Activated T-helper 1 cell treated with Interleukin-2 at 50 U/mL for 16 hours (primary cell): ENCODE measurements at places on chromosomes 16 and 17.

GRCh38 chr16:31253642-31254045, 6.1 kb upstream of the ITGAM start:
- DNase-seq = no peak

DNA sequence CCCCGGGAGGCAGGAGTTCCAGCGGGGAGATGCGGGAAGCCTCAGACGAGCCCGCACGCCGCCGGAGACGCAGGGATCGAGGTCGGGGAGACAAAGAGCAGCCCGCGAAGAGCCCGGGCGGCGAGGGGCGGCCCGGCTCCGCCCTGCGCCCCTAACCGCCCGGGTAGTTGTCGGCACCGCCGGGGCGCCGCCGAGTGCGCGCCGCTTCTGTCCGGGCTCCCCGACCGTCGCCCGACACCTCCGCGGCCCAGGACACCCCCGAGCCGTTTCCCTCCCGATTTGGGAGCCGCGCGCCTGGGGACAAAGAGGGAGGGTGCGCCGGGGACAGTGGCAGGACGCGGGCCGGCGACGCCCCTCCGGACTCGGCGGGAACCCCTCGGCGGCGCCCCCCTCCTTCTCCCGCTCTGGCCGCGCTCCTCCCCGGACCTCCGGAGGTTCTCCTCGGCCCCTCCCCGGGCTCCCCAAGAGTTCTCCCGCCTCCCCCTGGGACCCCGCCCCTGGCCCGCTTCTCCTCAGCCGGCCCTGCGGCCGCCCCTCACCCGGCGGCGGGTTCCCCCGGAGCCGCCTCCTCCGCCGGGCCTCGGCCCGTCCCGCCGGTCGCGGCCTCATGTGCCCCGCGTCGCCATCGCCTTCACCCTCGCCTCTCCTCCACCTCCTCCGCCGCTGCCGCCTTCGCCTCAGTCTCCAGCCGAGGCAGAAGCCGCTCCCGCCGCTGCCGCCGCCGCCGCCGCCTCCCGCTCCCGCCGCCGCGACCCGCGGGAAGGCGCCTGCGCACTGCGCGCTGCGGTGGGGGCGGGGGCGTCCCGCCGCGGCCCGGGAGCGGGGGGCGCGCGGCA, at the start of gene GJC1:
GJC1 (minus strand) TSS at position 765 of the 836 bp plus-strand sequence. CDS start 24,470 bp downstream, outside the sequence.
- DNase-seq = no peak

DNA sequence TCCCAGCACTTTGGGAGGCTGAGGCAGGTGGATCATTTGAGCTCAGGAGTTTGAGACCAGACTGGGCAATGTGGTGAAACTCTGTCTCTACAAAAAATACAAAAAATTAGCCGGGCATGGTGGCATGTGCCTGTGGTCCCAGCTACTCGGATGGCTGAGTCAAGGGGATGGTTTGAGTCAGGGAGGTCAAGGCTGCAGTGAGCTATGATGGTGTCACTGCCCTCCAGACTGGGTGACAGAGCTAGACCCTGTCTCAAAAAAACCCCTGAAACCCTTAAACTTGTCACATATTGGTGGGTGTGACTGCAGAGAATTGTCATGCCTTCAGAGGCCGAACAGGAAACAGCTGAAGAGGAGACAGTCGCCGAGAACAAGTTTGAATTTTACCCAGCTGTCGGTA, 13.4 kb downstream of the RPTOR start:
- DNase-seq = no peak

GRCh38 chr17:42525221-42525620, 10.8 kb upstream of the NAGLU start:
- no peak for DNase-seq

DNA sequence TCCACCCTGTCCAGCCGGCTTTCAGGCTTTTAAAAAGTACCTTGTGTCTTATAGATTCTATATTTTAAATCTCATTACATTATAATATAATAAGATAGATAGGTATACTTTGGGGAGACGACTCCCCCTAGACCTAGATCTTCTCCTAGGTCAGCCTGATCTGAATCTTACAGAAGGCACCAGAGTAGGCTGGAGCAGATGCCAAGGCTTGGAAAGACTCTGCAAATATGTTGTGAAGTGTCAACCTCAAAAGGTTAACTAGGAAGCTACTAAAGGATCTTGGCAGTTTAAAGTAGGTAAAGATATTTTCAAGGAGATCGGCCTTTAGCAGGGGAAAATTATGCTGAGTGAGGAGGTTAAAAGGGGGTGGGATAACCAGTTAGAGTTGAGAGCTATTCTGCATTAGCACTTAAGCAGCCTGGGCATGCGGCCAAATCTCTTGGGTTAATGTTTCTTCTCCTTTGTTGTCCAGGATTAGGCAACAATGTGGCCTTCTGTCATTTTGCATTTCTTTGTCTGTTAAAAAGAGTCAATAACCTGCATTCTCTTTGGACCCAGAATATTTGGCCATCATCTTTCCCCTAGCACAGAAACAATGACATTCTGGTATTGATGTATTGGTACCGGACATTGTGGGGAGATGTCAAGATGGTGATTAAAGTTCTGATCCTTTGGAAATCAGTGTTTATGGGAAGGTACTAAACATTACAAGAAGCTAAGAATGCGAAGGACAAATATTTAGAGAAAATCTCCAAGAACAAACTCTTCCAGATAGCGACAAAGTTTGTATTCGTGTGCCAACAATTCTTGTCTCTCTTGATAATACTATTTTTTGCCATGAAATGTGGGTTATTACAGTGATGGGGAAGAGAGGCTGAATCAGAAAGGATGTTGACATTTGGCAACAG, 51.2 kb upstream of the DHX40 start:
- DNase-seq = no peak

DNA sequence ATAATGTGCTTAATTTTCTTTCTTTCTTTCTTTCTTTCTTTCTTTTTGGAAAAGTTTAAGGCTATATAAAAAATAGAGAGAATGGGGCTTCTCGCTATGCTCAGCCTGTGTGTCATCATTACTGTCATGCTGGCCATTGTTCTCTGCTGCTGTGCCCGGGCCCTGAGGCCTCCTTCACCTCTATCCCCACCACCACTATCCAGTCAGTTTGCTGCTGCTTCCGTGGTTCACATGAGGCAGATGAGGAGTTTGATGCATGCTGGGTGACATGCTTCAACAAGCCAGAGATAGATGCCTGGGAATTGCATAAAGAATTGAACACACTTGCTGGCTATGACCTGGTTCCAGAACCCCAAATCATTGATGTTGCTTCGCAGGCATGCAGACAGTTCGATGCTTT, 36.3 kb downstream of the PITPNC1 start:
- no peak for DNase-seq

DNA sequence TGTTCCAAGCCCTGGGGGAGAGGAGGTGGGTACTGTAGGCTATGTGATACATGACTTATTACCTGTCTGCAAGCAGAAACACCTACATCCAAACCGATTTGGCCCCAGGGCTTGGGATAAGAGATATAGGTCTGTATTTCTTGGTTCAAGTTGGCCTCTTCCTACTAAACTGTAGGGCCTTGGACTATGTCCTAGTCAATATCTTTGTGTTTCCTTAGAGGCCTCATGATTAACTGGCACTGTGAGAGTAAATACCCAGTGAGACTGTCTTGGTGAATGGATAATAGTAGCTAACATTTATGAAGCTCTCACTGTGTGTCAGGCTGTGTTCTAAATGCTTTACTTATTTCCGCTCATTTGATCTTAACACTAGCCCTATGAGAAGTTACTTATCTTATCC, 70.0 kb downstream of the MSI2 start:
- no peak for DNase-seq

- DNase-seq = no peak
Observed at GRCh38 chr16:60510208-60510607, 1526.0 kb downstream of the CDH8 start.

GRCh38 chr16:88983771-88984687, 7.0 kb upstream of the CBFA2T3 start:
- no peak for DNase-seq

- DNase-seq = no peak
Observed at GRCh38 chr16:24396350-24397271, 140.5 kb downstream of the CACNG3 start.

DNA sequence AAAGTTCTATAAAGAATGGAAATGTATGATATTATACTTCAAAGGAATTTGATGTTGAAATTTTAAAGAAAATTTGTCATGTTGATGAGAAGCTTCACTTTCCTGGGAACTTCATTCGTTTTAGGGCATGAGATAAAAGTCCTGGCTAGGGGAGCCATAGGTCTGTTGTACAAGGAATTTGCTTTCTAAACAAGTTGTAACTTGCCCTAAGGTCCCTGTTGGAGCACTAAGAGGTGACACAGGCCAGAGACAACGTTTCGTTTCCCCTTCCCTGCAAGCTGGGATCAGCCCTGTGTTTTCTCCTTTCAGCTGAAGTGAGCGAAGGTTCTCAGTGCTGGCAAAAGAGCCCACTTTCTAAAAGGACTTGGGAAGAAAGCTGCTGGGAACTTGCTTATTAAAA, 16.6 kb downstream of the PLD6 start:
- no peak for DNase-seq

DNA sequence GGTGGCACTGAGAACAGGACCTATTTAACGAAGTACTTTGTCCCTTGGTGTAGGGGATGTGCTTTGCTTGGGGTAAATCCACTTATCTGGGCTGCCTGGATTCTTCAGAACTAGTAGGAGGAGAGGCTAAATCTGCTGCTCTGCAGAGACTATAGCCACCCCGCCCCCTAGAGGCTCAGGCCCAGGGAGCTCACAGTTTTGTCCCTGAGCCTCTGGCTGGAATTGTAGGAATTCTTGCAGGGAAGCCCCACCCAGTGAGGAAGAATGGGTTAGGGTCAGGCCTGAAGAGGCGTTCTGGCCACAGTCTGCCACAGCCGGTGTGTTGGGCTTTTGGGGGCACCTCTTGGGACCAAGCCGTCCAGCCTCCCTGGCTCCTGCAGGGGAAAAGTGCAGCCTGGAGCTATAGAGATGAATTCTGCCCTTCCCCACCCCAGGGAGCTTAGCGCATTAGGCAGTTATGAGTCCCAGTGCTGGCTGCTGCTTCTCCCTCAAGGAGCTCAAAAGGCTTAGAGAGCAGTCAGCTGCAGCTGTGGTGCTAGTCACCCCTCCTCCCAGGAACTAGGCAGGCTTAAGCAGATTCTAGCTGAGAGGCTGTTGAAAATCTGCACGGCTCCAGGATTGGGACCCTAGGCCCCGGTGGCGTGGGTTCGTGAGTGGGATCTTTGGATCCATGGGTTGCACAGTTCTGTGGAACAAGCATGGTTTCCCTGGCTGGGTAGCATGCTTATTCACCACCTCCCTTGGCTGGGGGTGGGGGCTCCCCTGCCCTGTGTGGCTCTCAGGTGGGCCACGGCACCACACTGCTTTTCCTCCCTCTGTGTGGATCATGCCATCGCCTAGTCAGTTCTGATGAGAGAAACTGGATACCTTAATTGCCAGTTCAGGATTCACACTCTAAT, 237.4 kb upstream of the TOM1L1 start:
- no peak for DNase-seq

DNA sequence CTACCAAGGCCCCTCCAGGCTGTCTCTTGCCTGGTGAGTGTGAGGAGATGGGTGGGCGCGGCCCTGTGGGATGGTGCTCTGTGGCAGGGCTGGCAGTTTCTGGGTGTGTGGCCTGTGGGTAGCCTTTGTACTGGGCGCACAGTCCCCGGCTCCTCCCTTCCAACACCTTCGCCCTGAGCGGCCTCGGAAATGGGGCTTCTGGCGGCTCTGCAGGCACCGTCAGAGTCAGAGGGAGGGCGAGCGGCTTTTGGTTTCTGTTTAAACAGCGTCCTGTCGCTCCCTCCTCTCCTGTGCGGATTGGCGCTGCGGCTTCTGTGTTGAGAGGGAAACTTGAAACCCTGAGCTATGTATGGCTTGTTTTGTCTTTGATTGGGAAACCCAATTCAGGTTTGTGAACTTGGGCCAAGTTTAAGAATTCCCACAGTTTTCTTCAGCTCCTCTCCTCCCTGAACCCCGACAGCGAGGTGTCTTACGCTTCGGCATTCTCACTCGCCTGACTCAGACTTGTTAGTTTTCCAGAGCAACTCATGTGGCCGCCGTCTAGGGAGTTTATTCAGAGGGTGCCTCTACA, 8.3 kb upstream of the ZNF750 start:
- DNase-seq = peak; percentile 23

DNA sequence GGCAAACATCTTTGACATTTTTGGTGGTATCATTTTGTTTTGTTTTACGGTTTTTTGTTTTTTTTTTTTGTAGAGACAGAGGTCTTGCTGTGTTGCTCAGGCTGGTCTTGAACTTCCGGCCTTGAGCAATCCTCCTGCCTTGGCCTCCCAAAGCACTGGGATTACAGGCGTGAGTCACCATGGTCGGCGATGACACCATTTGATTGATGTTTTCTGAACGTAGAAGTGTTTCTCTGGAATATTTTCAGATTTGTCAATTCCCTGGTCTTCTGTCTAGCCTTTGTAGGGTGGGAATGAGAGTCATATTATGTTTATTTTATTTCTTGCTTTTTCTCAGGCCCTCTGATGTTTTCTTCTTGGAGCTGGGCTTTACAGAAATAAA, 32.2 kb upstream of the BRD7 start:
- no peak for DNase-seq

DNA sequence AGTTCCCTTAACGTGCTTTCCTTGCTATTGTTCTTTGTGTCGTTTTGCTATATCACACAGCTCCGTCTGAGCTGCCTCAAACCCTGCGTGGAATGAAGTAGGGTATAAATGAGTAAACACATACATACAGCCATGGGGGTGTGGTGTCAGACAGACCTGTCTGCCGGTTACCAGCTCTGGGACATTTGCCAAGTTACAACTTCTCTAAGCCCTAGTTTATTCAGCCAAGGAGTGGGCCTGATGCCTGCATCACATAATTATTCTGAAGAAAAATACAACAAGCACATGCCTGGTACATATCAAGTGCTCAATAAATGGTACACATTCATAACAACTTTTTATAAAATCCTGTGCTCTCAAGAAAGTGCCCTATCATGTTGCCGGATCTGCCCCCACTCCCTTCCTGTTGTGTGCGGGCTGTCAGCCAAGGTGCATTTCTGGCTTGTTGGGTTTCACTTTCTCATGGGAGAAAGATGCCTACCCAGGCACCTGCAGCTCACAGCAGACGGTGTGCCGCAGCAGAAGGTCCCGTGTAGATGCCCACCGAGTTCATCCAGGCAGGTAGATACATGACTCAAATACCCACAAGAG, 30.5 kb downstream of the SMPD3 start:
- DNase-seq = peak; percentile 71

GRCh38 chr17:73874008-73874720, 229.9 kb upstream of the SDK2 start:
- no peak for DNase-seq

DNA sequence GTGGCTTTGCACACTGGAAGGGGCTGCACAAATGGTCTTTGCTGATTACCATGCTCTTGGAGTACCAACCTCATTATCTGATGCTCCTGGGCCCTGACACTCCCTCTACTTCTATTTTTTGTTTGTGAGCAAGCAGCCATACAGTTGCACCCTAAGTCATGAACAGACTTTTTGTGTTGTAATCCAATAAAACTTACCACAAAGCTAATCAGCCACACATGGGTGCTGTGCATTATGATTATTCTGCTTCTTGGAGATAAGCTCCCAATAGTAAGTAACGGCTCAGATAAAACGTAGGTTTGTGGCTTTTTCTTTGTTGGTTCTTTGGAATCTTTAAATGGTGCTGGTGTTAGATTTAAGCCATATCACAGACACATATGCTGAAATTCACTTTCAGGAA, 76.2 kb downstream of the CCT6B start:
- DNase-seq = no peak
